ENCODE measurements at places on chromosomes 1 and 21. TPM values are rescaled to one million over a fixed set of nuclear protein-coding genes. Genes with fewer than 3 reads are reported as not detected.

RPE65 gene
- not detected for polyA plus RNA-seq

NPR1 gene
- 1.7 TPM for polyA plus RNA-seq

DCST1 gene
- 0.57 TPM for polyA plus RNA-seq

TTC39A gene
- polyA plus RNA-seq, result 11.4 TPM

CELA3A gene
- not detected for polyA plus RNA-seq

LCE1B gene
- not detected for polyA plus RNA-seq

VCAM1 gene
- 806 TPM for polyA plus RNA-seq

RGS8 gene
- 0.14 TPM for polyA plus RNA-seq

RGS16 gene
- 2.0 TPM for polyA plus RNA-seq

CHIT1 gene
- polyA plus RNA-seq, result not detected

AQP10 gene
- 20.6 TPM for polyA plus RNA-seq

PTPN14 gene
- 4.6 TPM for polyA plus RNA-seq

KRTAP7-1 gene
- not detected for polyA plus RNA-seq

LINGO4 gene
- polyA plus RNA-seq, result not detected

RNASEL gene
- polyA plus RNA-seq, result 0.87 TPM

APOBEC4 gene
- polyA plus RNA-seq, result not detected

ELAPOR1 gene
- not detected for polyA plus RNA-seq

UTS2 gene
- not detected for polyA plus RNA-seq

RHBDL2 gene
- polyA plus RNA-seq, result 0.21 TPM

TMPRSS15 gene
- polyA plus RNA-seq, result not detected

OR2T12 gene
- polyA plus RNA-seq, result not detected

AHCYL1 gene
- polyA plus RNA-seq, result 106 TPM

EXO1 gene
- polyA plus RNA-seq, result 3.4 TPM

GART gene
- polyA plus RNA-seq, result 64.8 TPM

S100A7A gene
- polyA plus RNA-seq, result not detected

C1orf87 gene
- not detected for polyA plus RNA-seq

ADORA1 gene
- polyA plus RNA-seq, result 12.2 TPM

DNAJC28 gene
- 6.6 TPM for polyA plus RNA-seq

PKLR gene
- not detected for polyA plus RNA-seq

Measured in cardiac muscle cell (in vitro differentiated cells and primary cell).